HFF-Myc (cell line): ENCODE measurements at places on chromosomes 1 and 21.

DNA sequence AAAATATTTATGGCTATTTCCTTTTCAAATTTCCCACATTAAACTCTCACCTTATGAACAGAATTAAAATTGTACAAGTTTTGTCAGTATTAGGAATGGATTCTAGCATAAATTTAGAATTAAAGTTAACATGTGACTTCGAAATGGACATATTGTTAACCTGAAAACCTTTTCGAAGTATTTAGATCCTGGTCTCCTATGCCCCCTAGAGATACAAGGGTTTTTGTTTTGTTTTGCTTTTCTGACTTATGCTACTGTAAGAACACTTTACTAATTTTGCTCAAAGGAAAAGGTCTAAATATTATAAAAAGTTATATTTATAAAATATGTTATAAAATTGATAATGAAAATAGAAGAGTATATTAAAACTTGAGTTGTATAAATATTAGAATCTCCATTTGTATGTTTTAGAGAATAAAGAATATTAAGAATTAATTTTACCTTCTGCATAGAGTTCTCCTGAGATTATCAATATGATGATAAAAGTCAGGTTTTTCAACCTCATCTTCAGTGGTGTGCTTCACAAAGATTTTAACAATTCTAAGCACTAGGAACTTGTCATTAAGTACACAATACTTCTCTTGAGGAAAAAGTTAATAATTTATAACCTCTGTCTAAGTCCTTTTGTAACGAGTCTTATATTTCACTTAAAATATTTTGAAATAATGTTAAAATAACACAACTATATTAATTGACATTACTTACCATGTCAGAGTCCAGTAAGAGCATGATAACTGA, at the start of gene F13B:
TSS of gene F13B (minus strand) at position 542 of the 738 bp plus-strand sequence. CDS start at position 505, 37 bp downstream.
- DNase-seq = no peak

DNA sequence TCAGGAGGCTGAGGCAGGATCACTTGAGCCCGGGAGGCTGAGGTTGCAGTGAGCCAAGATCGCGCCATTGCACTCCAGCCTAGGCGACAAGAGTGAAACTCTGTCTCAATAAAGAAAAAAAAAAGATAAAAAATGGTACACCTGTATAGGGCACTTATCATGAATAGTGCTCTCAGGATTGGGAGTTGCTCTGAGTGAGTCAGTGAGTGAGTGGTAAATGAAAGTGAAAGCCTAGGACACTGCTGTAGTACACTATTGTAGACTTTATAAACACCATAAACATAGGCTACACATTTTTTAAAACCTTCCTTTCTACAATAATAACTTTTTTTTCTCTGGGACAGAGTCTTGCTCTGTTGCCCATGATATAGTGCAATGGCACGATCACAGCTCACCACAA, 16.8 kb downstream of the PHTF1 start:
- DNase-seq = no peak

- no peak for DNase-seq
These were observed 473.6 kb upstream of the ZP4 start for GRCh38 chr1:238364214-238364892.

DNA sequence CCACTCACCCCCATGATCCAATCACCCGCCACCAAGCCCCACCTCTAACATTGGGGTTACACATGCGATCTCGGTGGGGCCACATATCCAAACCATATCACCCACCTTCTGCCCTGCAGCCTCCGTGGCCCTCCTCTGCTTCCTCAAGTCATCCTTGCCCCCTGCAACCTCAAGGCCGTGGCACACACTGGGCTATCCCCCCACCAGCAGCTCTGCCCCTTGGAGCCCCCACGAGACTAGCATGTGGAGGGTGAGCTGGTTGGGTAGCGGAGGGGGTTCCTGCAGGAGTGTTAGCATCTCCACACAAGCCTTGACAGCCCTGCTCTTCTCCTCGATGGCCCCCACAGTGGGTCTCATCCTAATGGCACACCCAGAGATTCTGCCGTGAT, 100.8 kb downstream of the TOMM20 start:
- DNase-seq = no peak

DNA sequence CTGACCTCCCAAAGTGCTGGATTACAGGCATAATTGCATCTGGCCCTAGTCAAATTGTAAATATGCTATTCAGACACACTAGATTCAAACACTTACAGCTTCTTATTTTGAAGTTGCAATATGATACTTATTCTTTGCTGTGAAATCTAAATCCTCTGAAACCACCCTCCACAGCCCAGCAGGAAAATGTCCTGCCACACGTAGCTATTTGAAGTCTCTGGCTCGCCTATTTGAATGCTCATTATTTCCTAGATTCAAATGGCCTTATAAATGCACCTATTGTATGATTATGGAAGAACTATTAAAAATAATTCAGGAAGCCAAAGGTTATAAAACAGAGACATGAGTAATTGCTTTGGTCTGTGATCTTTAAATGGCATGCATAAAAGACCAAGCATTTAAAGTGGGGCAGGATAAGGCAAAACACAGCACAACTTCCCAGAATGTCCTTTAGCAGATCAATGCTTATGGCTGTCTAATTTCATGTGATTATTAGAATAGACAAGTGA, 26.6 kb upstream of the FBXO28 start:
- no peak for DNase-seq

GRCh38 chr1:100396651-100397050, 44.3 kb downstream of the CDC14A start:
- no peak for DNase-seq

- no peak for DNase-seq
These were observed 81.9 kb downstream of the KCTD3 start for GRCh38 chr1:215648957-215649356.

DNA sequence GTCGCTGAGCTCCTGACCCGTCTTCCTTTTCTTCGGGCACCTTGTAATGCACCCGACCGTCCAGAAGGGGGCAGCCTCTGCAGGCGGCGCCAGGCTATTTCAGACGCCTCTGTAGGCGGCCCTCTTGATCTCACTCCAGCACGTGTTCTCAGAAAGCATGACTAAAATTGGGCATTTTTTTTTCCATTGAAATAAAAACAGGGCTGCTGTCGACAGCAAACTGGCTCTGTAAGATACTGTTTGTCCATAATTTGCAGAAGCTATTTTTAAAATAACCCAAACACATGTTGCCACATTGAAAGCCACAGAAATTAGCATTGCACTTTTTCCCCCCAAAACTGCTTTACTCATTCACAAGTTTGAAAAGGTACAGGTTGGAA, 78.0 kb downstream of the STUM start:
- peak; percentile 29 for DNase-seq

DNA sequence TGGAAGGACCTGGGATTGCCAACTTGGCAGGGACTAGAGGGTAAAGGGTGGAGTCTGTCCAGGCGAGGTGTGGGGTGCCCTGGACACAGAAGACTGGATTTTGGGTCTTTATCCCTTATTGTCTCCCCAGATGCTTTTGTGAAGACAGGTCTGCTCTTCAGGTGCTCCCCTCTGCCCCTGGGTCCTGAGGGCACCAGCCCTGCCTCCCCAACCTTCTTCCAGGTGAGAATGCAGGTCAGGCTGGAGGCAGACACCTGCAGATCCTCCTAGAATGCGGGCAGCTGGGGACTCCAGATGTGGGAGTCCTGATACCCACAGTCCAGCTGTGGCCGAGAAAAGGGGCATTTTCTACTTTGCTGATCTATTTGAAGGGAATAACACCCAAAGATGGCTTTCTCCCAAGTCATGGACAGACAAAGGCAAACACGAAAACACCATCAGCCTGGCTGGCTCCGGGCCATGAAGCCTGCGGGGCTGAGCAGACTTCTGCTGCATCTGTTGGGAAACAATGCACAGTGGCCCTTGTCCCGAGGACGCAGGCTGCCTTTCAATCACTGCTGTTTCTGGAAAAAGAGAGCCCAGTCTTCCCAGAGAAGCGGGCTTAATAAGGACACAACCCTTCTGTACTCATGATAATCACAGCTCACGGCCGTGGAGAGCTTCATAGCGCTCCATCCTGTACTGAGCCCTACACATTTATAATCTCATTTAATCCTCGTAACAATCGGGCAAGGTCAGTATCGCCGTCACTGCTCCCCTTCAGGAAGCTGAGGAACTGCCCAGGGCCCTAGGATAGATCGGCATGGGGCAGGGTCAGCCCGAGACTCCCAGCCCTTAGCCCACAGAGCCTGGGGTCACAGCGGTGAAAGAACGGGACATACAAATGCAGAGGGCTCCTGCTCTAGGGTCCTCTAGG, 62.0 kb upstream of the ABCG1 start:
- DNase-seq = no peak

GRCh38 chr1:183186841-183187240, 777 bp downstream of the LAMC2 start:
- no peak for DNase-seq

DNA sequence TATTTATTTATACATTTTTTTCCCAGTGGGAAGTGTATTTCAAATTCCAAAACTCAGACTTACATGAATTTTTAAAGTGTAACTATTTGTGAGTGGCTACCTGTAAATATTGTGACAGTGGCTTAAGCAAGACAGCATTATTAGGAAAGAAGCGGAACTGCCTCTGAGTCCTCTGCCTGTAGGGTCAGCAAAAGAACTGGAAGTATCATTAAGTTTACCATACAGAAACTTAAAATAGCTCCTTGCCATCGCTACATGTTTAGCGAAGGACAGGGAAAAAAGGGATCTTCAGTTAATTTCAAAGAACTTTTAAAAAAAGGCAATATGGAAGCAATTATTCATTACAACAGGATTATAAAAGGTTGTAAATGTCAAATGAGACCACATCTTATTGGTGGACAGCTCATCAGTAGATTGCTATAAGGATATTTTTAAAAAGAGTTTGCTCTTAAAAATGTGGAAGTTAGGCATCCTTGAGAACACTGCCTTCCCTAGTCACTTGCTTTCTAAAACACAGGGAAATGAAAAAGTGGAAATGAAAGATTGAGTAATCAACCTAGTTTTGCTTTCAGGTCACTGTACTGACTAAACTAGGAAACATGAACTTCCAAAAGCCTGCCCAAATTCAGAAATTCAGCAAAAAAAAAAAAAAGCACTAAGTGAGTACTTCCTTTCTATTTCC, 39.2 kb downstream of the NSL1 start:
- DNase-seq = no peak

- DNase-seq = no peak
These were observed 743 bp downstream of the TOMM20 start for GRCh38 chr1:235127732-235128455.

DNA sequence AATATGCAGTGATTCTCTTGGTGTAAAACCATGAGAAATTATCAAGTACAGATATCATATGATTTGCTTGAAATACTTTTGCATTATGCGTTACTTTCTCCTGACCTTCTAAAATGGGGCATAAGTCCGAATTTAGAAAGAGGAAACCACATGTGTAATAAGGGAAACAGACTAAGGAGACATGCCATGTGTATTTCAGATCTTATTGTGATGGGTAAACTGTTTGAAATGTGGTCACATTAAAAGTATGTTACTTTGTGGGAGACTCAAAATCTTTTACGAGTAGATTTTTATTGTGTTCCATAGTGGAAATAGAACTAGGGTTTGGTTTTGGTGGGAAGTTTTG, 173.0 kb downstream of the NFIA start:
- DNase-seq = no peak

GRCh38 chr1:187409341-187409740, 580.6 kb downstream of the PLA2G4A start:
- no peak for DNase-seq

GRCh38 chr1:58919959-58920321, 136.1 kb upstream of the JUN start:
- no peak for DNase-seq

GRCh38 chr21:16195538-16195910, 465.7 kb downstream of the USP25 start:
- no peak for DNase-seq

DNA sequence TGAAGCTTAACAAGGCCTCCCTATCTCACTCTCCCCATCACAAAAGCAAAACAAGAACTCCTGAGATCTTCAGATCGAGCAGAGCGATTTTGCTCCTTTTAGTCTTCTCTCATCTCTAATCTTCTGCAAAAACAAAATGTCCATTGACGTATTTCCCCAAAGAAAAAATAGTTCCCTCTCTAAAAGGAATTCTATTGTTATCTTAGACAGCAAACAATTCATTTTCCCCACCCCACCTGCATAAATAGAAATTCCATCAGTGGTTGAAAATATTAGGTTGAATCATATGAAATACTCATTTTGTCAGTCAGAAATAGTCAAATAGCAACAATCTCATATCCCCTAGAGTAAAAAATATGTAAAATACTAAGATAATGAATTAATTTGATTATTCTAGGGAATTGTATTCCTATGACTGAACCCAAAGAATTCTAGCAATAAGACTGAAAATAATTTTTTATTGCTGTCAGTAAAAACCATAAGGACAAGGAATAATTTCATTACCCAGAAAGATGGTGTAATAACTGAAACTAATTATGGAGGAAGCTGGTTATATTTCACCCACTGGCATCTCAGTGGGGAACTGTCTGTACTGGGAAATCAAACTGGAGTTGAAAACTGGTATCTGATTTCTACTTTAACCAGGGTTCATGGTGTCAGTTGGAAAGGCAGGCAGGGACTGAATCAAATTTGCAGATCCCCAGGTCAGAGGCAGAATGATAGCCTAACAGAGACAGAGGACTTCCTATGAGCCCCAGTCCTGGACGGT, 51.3 kb downstream of the RHOU start:
- no peak for DNase-seq

GRCh38 chr1:212951947-212952640, 1.8 kb downstream of the VASH2 start:
- DNase-seq = no peak

GRCh38 chr21:34598931-34599400, 15.9 kb downstream of the RCAN1 start:
- DNase-seq = no peak

GRCh38 chr1:94017155-94017829, 103.7 kb downstream of the ABCA4 start:
- DNase-seq = no peak

- DNase-seq = no peak
These were observed 65.9 kb downstream of the SLC66A1 start for GRCh38 chr1:19377812-19378718.

- no peak for DNase-seq
These were observed 281.6 kb downstream of the TPR start for GRCh38 chr1:186093437-186093836.

GRCh38 chr1:107964336-107965109, 457 bp downstream of the VAV3 start:
- no peak for DNase-seq

- no peak for DNase-seq
These were observed 34.2 kb downstream of the TRIM11 start for GRCh38 chr1:228372183-228373003.

DNA sequence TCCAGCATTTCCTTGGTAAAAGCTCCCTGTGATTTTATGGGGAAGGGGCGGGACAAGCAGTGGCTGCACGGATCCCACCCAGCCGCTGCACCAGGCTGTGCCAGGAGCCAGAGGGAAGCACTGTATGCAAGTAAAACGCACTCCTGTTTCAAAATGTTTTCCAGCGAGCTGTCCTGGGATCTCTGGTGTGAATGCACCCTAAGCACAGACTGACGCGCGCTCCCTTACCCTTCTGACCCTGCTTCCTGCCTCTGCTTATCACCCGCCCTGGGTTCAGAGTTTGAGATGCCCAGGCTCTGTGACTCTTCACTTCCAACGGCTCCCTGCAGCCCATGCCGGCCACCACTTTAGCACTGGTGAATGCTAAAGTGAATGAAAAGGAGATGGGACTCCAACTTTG, 131.2 kb downstream of the RHOU start:
- no peak for DNase-seq

GRCh38 chr1:96048572-96049212, 672.9 kb upstream of the PTBP2 start:
- DNase-seq = no peak
